ENCODE measurements at places on chromosomes 3 and 15.

- DNase-seq = no peak
Observed at GRCh38 chr3:141415953-141416352, 47.6 kb downstream of the ZBTB38 start.

DNA sequence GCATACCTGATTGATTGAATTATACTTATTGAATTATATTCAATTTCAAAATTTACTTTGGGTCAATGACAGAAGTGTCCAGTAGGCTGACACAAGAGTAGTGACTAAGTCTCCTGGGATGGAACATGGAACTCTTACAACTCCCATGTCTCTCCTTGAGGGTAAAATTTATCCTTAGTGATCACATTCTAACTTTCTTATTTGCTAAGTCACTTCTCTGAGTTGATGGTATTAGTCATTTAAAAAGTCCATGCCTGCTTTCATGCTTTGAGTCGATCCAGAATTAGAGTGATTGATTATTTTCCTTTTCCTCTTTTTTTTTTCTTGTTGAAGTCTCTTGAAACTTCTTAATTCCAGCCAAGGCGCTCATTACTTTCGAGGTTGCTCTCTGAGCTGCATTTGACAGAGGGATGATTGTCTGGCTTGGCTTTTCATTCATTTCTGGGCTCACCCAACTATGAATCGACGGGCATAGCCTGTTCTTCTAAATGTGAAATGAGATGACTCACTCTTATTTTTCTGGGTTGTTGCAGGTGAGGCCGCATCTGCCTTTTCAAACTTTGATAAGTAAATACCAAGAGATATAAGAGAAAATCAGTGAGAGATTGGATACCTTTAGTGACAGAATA, 34.9 kb downstream of the LRRC3B start:
- no peak for DNase-seq

GRCh38 chr3:45929042-45929679, 14.1 kb upstream of the CXCR6 start:
- DNase-seq = peak; percentile 30

GRCh38 chr3:184234224-184234623, 4.8 kb downstream of the VWA5B2 start:
- DNase-seq = peak; percentile 83

GRCh38 chr3:12287727-12288181, 1.1 kb upstream of the PPARG start:
- peak; percentile 29 for DNase-seq

DNA sequence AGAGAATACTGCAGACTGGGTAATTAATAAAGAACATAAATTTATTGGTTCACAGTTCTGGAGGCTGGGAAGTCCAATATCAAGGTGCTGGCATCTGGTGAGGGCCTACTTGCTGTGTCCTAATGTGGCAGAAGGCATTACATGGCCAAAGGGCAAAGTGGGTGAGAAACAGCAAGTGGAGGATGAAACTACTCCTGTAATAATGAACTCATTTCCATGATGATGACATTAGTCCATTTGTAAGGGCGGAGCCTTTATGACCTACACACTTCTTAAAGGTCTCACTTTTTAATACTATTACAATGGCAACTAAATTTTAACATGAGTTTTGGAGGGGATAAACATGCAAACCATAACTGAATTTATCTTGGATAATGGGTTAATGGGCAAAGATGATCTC, 139.6 kb upstream of the SGO1 start:
- no peak for DNase-seq

- DNase-seq = no peak
Observed at GRCh38 chr3:134693226-134693625, 42.4 kb upstream of the KY start.

- DNase-seq = no peak
Observed at GRCh38 chr3:31462050-31462569, 70.6 kb upstream of the STT3B start.

DNA sequence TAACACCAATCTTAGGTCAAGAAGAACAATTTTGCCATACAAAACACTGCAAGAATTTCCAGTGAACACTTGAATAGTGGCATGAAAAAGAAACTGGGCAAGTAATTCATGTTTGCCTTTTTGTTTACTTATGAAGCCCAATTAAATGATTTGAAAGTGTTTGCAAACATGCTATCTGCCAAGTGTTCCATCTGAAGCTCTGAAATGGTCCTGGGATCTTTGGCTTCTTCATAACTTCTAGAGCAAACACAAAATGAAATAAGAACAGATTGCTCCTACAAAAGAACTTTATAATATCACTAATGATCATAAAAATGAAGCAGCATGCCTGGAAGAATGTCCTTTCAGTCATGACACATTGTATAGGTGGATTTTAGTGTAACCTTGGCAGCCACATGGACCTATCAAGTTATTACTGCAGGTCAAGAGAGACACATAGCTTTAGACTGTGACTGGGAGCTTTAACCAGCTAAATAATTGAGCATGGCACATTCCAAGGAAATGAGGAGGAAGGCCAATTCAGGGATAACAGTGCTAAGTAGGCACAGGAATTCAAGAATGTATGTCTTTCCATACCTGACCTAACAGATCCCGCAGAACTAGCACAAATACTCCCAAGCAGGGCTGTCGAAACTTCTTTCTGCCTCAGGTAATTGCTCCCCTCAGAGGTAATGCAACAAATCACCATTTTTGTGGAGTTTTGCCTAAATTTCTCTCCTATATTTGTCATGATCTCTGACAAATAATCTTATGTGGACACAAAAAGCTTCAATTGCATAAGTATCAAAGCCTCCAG, 144.6 kb downstream of the DUT start:
- no peak for DNase-seq

All from fibroblast of lung (primary cell).